Hematopoietic multipotent progenitor cell treated with erythropoietin and hydrocortisone succinate and interleukin-3 and kit ligand, for 6 days (in vitro differentiated cells): ENCODE measurements at places on chromosomes 16 and 17.

DNA sequence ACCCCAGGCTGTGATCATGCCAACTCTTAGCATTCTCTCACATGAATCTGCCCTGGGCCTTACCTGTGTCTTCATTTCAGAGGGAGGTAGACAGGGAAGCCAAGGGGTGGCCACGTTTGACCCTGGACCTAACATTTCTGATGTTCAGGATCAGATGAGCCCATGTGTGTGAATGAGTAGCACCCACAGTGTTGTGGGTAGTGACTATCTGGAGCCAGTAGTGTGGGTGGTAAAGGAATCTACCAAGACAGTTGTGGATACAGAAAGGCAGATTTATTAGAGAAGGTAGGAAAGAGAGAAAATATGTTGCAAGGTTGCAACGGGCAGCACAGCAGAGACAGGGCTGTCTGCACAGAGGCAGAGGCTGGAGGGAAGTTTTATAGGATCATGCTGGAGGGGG is 60.5 kb downstream of the TK2 start:
- DNase-seq = no peak

DNA sequence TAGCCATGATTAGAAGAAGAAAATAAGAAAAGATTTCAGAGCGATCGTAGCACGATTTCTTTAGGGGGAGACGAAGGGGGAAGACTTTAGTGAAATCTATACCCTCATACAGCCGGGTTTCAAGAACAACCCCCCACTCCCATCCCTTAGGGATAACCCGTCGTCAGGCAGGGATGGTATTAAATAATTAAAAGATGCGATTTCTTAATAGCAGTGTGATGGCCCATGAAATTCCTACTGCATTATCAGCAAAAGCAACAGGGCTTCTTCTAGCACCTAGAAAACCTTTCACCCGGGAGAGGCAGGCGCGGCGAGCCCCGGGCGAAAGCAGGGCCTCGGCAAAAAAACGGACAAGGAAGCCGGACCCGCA is 1.4 kb downstream of the CDH11 start:
- DNase-seq = no peak

DNA sequence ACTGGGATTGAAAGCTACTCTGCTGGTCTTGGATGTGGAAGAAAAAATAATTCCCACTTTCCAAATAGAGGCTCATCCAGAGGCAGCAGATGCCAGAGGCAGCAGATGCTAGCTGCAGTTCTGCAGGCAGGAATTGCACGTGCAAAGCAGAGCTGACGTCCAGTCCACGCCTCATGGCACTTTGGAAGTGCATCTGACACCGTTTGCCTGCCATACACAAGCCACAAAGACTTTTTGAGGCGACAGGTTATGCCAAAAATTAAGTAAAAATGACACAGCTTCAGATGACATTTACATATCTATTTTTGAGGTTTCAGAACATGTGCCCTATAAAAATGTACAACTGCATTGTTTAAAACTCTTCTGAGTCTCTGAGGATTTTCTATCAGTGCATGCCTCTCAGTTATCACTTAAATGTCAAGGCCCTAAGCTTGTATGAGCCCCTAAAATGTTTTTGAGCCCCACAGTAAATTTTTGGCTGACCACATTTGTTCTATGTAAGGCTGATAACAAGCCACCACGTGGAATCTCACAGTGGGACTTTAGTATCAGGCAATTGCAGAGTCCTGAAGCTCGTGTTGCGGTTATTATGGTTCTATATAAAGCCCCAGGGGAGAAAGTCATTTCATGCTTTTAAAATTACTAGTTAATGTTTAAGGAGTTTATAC is 239.2 kb downstream of the PRKCA start:
- DNase-seq = peak; percentile 72

DNA sequence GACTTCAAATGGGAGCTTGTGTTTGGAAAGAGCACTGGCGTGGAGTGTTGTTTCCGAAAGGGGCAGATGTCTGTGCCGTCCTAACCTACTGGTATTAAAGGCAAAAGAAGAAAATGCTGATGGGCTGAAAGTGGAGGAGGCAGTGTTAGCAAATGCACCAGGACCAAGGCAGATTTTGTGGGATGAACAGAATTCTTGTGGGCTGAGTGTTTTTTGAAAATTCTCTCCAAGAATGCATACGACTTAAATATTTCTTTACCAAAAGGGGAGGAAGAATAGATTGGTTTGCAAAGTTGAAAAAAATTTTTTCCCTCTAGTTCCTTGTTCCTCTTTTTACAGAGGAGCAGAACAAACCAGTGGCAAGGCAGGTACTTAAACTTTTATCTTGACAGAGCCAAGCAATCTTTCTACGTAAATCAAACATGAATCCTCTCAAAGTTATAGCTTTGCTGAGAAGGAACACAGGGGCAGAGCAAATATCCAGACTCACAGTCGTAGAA is 16.8 kb downstream of the MARCHF10 start:
- peak; percentile 10 for DNase-seq
